ENCODE measurements at places on chromosomes 1 and 21.

- no peak for DNase-seq
These were observed 55.5 kb downstream of the PLA2G4A start for GRCh38 chr1:186884251-186884650.

- DNase-seq = no peak
These were observed 21.3 kb upstream of the CCDC190 start for GRCh38 chr1:162882248-162882674.

DNA sequence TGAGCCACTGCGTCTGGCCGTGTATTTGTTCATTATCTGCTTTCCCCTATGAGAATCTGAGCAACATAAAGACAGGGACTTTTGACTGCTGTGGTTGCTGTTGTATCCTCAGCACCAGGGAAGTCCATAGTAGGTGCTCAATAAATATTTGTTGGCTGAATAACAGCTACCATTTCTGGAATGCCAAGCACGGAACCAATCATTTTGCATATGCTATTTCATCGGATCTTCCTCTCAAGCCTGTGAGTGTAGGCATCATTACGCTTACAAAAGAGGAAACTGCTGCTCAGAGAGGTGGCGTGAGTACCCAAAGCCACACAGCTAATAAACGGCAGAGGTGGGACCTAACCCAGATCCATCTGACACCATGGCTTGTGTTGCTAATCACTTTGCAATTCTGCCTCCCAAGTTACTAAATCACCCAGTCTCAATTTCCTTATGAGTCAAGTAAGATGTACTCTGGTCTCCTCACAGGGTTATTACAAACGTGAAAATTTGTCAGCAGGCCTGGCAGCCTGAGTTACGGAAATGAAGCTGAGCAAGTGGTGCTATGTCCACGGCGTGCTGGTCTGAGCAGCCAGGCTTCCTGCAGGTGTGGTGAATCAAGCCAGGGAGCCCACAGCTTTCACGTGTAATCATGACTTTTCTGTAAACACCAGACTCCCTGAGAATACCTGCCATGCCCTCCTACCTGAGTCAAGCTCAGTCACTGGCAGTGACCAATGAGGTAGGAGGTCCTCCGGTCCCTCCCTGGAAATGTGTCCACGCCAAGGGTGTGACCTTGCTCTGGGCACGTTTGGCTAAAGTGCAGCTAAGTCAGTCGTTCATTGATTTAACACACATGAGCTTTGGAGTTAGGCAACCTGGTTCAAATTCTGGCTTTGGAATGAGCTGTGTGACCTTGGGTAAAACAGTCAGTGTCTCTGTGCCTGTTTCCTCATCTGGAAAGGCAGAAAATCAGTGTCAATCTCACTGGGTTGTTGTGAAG, 4.8 kb upstream of the RHCE start:
- DNase-seq = no peak

- peak; percentile 93 for DNase-seq
These were observed 21.5 kb downstream of the RCAN1 start for GRCh38 chr21:34593423-34593822.

- DNase-seq = no peak
These were observed 34.6 kb upstream of the HIVEP3 start for GRCh38 chr1:41953291-41953690.

- DNase-seq = no peak
These were observed 630 bp upstream of the LHX9 start for GRCh38 chr1:197916500-197916983.

GRCh38 chr21:42664614-42665013, 11.2 kb downstream of the PDE9A start:
- DNase-seq = no peak

GRCh38 chr1:205677167-205677566, 3.1 kb downstream of the SLC45A3 start:
- no peak for DNase-seq

DNA sequence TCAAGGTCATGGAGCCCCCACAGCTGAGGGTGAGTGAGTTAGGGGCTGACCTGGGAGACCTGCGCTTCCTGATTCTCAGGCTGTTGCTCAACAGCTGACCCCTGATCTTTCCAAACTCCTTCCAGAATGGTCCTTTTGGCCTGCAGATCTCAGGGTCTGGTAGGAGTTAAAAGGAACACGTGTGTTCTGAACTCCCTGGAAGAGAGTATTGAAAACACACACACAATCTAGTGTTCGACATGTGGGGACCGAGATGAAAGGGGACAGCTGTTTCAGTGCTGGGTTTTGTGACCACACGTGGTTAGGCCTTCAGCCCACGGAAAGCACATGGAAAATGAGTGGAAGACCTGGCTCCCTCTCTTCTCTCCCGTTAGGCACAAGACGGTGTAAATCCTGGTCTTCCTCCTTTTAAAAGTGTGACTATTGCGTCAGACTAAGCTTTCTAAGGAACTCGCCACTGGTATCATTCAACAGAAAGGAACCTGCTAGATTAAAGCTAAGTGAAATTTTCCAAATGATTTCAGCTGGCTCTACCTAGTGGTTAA, 49.6 kb downstream of the RUNX1 start:
- no peak for DNase-seq

DNA sequence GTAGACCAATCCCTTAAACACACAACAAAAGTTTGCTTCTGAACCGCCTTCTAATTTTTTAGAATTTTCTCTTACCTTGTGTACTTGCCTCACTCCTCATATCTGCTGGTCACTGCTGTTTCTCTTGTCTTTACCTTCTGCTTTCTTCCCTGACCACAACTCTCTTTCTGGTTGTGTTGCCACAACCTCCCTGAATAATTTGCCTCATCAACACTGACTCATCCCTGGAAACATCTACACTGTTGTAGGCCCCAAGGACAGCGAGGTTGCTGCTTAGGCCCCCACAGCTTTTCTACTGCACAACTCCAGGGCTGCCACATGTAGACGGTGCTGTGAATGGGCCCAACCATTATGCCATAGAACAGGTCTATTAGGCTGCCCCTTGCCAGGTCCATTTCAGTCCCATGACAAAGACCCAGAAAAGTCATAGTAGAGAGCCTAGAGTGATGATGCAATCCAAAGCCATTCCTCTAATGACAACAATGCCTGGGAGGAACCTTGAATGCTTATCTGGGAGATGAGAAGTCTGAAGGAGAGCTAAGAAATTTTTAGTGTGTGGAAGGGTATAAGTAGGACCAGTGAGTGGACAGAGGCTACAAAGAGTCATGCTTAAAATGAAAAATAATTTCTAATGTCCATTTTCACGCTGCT, 36.6 kb upstream of the LCE5A start:
- DNase-seq = no peak

DNA sequence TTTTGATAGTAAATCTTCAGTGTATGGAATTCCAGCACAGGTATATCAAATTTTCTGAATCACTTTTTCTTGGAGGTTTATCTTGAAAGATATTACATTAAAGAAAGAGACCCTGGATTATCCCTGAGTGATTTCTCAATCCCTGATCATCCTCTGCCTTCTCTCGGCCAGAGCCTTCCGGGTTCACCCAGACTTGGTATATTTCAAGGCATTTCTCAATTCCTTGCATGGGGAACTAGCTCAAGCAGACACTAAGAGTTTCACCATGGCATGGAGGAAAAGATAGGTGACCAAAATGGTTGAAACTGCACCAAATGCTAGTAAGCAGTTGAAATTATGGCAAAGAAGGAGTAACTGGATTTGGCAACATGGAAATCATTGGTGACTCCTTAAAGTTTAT, 5.7 kb downstream of the VAMP4 start:
- DNase-seq = no peak

- DNase-seq = no peak
These were observed 1.5 kb downstream of the MED8 start for GRCh38 chr1:43387976-43388599.

- DNase-seq = no peak
These were observed 4.8 kb downstream of the ARHGEF16 start for GRCh38 chr1:3459051-3459908.

DNA sequence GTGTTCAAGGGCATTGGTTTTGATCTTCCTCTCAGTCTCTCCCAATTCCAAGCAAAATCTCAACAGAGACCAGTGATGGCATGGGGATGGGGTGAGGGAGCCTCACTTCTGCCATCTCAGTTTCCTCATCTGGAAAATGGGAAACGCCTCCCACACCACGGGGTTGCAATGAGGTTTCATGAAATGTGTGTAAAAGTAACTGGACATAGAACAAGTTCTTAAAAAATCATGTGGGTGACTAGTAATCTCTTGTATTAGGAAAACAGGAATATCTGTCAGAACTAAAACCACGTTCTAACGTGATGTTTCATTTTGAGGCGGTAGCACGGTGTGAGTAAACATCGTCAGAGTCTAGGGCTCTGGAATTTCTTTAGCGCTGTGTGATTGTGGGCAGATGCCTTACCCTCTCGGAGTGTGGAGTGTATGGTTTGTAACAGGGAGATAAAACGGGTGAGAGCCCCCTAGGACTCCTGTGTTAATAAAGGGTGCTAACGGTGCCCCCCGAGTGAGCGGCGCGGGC, 55.5 kb upstream of the DNAJC6 start:
- DNase-seq = no peak

DNA sequence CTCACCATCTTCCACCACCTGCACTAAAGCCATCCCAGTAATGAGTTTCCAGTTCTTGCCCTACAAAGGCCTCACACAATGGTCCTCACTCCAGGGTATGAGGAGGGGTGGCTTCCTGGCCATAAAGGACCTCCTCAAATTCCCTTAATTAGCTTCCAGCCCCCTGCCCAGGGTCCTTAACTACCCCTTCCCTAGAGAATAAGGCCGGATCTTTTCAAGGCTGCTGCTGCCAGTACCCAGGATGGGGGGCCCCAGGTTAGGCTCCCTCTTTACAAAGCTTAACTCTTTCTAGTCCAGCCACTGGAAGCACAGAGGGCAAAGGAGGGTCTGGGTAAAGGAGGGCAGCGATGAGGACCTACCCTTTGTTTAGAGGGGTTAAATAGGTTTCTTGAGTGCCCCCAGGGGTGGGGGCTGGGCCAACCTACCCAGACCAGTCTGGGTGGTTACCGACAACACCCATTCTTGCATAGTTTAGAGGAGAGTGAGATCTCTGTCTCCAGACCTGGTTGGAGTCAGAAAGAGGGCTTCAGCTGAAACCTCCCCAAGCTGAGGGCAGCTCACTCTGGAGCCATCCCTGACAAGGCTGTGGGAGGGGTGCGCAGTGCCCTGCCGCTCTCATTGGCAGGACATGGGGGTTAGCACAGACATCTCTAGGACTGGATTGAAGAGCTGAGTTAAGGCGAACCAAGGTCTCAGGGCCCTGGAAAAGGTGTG, 7.1 kb downstream of the BLACAT1 start:
- no peak for DNase-seq

GRCh38 chr1:173255214-173255813, 48.2 kb upstream of the TNFSF4 start:
- peak; percentile 21 for DNase-seq

- DNase-seq = no peak
These were observed 277.1 kb downstream of the AJAP1 start for GRCh38 chr1:4931486-4931885.

GRCh38 chr1:113872219-113872935, 865 bp upstream of the PTPN22 start:
- DNase-seq = no peak

GRCh38 chr1:63448731-63449246, 74.2 kb downstream of the ITGB3BP start:
- no peak for DNase-seq

- no peak for DNase-seq
These were observed 5.8 kb downstream of the LRRC8D start for GRCh38 chr1:89826594-89826993.

DNA sequence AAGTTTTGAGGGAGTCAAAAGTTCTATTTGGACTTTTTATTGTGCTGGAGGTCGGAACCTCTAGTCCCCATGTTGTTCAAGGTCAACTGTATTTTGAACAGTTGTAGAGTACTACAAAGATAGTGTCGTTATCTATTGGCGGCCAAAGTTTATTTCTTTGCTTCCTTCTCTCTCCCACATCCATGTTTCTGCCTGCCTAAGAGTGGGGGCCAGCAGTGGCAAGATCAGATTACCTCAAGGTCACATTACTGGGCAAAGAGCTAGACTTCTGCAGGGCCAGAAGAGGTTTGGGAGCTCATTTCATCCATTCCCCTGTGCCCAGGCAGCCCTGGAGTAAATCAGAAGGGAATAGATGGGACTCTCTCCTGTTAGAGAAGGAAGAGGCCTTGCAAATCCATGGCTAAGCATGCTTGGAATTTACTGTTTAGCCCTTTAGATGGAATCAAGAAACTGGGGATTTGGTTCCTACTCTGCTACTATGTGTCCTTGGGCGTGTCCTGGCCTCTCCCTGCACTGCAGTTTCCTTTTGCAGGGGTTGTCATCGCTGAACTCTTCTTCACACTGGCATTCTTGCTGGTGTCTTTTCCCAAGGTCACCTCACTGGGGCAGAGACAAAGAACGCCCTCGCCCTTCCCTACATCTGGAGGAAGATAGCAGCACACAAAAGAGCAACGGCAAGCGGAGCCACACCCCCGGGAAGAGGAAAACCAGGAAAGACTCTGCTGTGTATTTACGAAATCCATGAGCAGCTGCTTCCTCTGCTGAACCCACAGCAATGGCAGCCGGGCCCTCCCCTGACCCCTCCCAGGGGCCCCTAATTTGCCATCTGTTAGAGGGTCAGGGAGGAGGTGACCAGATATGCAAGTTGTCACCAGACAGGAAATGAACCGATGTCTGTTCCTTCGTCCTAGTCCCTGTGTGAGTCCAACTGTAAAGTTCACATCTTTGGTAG, 73.3 kb downstream of the PLPP3 start:
- no peak for DNase-seq

DNA sequence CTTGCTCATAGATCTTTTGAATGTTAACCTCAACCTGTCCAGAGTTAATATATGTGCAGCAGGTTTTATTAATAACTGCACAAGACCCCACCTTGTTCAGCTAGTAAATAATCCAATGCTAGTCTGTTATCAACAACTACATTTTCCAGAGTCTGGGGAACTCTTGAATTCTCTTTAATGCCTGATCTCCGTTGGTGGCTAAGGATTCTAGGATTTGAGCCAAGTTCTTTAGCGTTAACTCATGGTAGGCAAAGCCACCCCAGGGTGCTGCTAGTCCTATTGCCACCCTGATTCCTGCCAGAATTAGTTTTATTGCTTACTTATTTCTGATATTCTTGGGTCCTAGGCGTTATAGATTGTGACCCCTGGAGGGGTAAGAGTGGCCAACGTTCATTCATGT, 12.8 kb downstream of the BACE2 start:
- DNase-seq = no peak

- no peak for DNase-seq
These were observed 94.0 kb upstream of the RAB3GAP2 start for GRCh38 chr1:220366269-220366668.

DNA sequence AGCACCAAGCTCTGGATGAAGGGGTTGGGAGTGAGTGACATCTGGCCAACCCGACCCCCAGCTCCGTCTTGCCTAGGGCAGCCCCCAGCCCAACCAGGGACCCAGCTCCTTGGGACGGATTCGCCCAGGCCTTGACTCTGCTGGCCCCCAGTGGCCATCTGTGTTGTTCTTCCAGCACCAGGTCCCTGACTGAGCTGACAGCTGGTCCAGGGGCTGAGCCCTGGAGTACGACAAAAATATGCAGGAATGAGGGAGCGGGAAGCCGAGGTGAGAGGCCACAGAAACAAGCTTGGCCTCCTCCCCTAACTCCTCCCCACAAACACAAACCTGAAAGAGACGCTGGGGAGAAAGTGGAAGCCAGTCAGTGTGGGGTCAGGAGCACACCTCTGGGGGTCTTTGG, 55.0 kb upstream of the PAX7 start:
- DNase-seq = no peak

Measured in NCI-H2081 (cell line).